Brain pericyte (primary cell): ENCODE measurements at places on chromosomes 5 and 9.
A peak's percentile ranks its signal among the peaks of the same experiment; 100 is the strongest.

DNA sequence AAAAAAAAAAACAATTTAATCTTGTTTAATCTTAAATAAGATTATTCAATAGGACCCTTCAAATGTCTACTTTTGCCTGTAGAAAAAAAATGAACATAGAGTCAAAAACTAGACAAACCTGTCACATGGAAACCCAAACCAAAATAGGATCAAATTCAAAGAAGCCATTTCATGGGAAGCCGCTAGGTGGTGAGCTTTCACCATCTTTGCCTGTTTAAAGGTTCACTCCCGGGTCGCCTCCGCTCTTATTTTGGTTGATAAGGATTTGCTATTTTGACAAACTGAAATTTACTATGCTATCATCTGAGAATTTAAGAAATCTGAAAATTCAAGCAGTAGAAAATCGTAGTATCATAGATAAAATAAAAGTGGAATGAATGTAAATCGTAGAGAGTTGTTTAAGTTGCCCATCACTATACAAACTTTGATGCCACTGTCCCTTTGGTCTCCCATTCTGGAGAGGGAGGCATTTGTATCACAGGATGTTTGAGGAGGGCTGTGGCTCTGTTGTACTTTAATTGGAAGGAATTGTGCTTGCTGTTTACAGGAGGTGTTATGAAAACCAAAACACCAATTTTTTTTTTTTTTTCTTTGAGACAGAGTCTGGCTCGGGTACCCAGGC, 43.5 kb upstream of the DNAH5 start:
- no peak for DNase-seq

DNA sequence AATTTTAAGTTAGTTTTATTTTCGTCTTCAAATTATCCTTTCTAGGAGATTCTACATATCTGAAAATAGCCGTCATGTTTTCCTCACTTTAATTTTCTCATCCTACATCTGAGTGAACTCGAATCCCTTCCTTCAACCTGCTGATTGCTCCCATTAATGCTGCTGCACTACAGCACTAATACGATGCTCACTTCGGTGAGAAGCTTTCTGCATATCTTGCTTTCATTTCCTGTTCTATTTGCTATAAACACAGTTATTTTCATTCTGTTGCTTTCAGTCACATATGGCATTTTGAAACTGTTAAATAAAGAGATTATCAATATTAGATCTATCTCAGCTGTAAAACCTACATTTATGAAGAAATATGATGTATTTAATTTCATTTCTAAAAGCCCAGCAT, 749.2 kb downstream of the EFNA5 start:
- no peak for DNase-seq

DNA sequence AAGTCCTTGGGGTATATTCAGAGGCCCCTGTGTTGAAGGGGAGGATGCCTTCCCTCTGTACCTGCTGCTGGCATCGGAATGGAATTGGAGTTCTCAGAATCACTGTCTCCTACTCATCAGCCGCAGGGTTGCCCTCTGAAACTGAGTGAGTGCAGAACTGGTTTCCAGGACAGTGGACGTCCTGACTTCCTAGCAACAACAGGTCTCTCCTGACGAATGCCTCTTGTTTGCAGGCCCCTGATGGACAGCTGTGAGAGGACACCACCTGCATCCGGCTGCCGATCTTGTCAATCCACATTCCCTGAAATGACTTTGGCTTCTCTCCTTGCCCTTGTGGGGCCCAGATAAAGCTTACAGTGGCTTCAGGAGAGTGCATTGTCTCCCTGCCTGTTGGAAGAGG, 274.5 kb downstream of the NSG2 start:
- no peak for DNase-seq

GRCh38 chr9:20065796-20066700, 277.2 kb upstream of the SLC24A2 start:
- no peak for DNase-seq

- DNase-seq: no peak
These were observed 189.5 kb downstream of the ADAMTS6 start for GRCh38 chr5:65292196-65292595.

DNA sequence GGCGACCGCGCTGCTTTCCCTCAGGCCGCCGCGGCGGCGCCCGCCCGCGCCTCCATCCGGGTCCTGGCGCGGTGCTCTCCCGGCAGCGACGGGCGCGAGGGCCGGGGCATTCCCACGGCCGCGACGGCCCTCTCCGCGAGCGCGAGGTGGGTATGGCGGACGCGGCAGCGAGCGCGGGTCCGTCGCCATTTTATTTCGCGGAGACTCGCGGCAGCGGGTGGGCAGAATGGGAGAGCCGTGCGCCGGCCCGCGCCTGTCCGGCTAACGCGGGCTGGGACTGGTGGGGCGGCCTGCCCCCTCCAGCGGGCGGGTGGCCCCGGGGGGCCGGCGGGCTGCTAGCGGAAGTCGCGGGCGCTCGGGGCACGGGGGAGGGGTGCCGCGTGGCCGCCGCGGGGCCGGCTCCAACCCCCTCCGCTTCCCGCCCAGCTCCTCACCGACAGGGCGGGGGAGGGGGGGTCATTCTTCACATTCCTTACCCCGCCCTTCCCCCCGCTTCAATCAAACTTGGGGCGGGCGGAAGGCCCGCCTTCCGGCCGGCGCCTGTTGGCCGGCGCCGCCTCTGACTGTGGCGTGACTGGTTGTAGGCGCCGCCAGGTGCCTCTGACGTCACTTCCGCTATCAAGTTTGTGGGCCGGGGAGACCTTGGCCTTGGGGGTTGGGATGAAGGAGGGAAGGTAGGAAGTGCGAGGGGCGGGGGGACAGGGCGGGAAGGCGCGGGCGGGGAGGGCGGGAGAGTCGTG, 82.1 kb downstream of the PTPDC1 start:
- DNase-seq: peak; percentile 96

DNA sequence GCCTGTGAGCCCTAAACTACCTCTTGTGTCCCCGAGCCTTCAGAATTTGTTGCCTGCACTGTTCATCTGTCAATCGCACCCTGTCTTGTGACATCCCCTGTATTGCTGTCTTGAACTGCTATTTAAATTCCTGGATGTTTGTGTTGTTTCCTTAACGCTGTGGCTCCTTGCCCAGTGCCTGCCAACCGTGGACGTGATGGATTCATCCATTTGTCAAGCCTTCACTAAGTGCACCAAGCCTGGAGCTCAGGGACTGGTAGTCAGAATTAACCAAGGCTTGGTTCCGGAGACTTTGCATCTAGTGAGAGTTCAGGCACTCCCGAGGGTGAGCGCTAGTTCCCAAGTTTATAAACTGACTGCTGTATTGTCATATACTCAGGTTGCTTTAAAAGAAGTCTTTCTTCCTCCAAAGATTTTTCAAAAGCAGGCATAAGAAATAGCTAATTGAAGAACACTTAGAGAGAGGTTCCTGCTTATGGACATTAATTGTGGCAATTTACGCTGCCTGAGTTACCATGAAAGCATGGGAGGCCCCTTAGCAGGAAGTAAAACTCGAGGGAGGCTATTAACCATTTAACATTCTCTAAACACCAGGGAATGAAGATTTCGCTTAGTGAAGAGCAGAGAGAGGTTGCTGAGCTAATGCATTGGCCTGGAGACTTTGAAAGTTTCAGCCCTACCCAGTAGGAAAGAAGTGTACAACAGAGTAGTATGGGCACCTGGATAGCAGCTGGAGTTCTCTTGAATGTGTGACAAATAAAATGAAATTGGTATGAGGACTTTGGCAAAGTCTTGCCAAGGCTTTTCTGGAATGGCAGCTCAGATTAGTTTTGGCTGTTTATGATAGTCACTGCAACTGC, 29.0 kb downstream of the RGS3 start:
- no peak for DNase-seq

DNA sequence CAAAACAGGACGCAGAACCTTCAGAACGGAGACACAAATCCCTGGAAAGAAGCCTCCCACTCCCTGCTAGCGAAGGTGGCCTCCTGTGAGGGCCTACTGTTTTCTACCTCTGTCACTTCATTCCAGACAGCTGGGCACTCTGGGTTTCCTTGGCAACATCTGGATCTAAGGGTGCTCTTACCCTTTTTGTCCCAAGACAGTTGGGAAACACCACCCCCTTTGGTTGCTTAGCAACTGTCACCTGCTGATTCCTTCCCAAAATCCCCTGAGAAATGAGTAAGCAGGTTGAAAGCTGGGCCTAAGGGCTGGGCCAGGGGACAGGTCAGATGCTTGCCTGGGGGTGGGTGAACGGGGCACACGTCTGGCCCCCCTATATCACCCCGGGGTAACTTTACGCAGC, 29.4 kb downstream of the NANS start:
- no peak for DNase-seq

DNA sequence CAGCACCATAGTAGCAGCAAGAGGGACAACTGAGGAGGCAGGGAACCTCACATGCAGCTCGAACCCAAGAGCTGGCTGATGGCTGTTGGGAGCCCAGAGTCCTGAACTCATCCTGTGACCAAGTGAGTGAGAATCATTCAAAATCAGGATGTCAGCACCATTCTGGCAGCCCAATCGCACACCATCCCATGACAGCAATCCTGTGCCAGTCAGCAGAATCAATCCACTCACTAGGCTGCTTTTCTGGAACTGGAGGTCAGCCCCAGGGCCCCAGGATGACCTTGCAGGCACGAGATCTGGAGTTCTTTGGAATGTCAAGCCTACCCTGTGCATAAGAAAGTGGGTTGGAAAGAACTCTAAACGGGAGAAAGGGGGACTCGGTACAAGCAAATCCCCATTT, 67.8 kb upstream of the TAF11L2 start:
- DNase-seq: no peak

GRCh38 chr5:154110716-154111115, 71.9 kb downstream of the MFAP3 start:
- no peak for DNase-seq

GRCh38 chr9:38313421-38313820, 79.1 kb upstream of the ALDH1B1 start:
- DNase-seq: no peak

DNA sequence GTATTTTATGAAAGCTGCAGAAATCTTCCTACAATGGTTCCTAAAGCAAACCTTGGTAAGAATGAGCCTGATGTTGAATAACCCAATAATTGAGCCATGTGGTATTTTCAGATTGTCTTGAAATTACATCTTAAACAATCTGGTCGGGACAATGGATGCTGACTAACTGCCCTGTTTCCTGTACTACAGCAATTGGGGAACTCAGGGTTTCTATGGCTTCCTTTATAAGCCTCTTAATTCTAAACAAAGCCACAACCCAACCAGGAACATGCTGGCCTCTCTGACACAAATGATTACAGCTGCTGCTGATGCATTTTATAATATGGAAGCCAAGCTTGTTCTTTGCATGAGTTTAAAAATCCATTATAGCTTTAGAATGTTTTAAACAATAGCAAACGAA, 30.2 kb downstream of the PTPN3 start:
- no peak for DNase-seq

DNA sequence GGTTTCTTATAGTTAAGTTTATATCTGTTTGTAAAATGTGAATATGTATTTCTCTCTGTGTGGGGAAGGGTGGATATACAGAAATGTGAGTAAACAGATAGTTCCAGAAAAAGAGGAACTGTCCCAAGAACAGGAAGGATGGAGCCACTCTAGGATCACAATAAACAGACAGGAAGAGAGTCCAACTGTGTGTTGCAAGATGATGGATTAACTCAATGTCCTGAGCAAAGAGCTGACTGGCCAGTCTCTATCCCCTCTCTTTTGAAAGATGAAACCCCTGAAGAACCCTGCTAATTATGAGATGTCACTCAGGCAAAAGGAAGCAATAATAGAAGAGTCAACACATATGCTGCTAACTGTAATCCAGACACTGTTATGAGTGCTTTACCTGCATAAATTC, 202.7 kb downstream of the SEMA6A start:
- DNase-seq: no peak

DNA sequence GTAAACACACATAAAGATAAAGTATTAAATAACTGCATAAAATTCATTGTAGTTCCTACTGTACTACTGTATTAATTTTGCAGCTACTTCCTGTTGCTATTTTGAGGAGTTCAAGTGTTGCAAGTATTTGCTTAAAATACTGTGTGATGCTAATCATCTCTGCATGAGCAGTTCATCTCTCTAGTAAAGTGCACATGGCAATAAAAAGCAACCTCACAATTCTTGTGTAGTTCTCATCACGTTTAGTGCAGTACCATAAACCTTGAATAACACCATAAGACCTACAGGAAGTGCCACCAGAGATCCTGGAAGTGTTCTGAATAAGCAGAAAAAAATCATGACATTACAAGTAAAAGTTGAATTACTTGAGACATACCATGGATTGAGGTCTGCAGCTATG, 34.6 kb downstream of the CPLANE1 start:
- no peak for DNase-seq

DNA sequence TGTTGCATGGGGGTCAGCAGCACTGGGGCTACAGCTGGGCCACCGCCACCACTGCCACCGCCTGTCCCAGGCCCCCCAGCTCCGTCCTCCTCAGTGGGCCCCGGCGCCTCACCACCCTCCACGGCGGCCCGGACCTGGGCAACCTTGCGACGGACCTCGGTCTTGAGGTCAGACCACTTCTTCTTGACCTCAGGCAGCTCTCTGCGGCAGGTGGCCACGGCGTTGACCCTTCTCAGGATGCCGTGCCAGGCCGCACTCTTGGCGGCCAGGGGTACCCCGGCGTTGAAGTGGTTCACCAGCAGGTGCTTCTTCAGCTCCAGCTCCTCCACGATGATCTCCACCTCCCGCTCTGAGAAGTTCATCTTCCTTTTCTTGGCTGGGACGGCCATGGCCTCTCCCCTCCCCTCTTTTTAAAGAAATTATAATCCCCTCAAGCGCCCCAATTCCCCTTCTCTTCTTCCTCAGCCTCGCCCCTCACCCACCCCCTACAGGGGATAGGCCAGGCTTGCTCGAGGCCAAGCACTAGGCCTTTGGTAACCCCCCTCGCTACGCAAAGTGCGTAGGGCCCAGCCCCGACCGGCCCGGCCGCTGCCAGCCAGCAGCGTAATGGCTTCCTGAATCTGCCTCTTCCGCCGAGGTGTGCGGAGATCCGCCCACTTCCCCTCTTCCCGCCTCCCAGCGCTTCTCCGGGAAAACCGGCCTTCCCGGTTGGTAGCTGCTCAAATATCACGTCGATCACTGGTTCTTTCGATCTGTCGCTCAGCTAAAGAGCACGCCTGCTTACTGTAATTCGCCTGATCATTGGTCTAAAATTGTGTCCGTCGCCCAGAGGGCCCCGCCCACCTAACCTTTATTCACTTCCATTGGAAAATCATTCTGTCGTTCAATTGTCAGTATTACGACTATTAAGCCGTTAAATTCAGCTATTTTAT, at the start of gene NAIF1:
Gene NAIF1 (minus strand): TSS at position 608 of the 932 bp plus-strand sequence. CDS start 219 bp downstream, at position 389.
- peak; percentile 98 for DNase-seq

GRCh38 chr9:13529321-13530104, 250.0 kb upstream of the MPDZ start:
- DNase-seq: no peak

DNA sequence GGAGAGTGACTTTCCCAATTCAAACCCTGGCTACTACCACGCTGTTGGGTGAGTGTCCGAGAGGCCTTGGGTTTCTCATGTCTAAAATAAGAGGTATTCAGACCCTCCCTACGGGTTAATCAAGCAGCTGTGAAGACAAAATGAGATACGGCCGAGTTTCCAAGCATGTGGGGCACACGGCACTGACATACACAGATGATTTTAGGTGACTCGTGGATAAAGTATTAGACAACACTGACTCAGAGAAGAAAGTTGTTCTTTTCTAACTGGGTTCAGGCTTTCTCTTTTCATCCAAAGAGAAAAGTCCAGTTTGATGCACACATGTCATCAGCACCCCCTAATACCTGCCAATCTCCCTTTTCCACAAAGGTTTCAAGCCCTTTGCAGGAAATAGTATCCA, 15.6 kb downstream of the FOXI1 start:
- DNase-seq: no peak

GRCh38 chr5:130526708-130527107, 622.4 kb downstream of the CHSY3 start:
- peak; percentile 85 for DNase-seq

- DNase-seq: no peak
These were observed 101.8 kb downstream of the PCSK1 start for GRCh38 chr5:96331210-96331609.
